ENCODE measurements at places on chromosomes 2 and 18.
A peak's percentile ranks its signal among the peaks of the same experiment; 100 is the strongest.

- DNase-seq = no peak
Observed at GRCh38 chr2:1627628-1628381, 116.5 kb downstream of the PXDN start.

- DNase-seq = no peak
Observed at GRCh38 chr2:238097988-238098871, 1.9 kb upstream of the ESPNL start.

- peak; percentile 95 for DNase-seq
Observed at GRCh38 chr18:70132999-70133398, 72.5 kb downstream of the RTTN start.

DNA sequence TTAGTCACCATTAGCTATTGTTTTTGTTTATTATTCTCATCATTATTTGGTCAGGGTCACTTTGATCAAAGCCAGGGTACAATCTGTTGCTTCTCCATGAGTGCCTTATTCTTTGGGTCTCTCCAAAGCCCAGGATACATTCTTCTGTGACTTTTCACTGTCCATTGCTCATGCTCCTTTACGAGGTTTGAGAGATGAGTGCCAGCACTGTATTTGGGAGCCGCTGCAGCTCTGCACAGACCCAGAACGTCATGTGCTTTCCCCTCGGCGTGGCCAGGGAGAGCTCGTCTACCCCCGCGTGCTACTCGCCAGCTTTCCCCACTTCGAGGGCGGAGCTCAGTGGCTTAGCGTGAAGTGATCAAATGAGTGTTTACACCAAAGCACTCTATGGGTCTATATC lies 123.7 kb downstream of the COL6A3 start:
- DNase-seq = no peak
